CMK (cell line): ENCODE measurements at places on chromosomes 6 and 20.

GRCh38 chr6:94052749-94053148 lies 633.4 kb upstream of the EPHA7 start:
- DNase-seq, result no peak

DNA sequence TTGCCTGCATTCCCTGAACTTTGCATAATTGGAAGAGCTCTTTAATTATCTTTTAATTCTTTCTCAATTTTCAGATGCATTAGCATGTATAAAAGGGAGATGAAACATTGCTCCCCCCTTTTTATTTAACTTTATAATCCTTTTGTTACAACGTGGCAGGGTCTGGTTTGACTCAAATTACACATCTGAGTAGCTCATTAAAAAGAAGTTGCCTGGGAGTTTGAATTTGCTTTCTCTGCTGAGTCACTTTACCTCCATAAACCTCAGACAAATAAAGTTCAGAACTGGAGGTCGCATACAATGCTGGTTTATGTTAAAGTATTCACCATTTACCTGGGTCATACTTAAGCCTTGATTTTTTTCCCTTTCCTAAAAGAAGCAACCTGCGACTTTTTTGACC lies 495.2 kb downstream of the PREX1 start:
- DNase-seq, result no peak

DNA sequence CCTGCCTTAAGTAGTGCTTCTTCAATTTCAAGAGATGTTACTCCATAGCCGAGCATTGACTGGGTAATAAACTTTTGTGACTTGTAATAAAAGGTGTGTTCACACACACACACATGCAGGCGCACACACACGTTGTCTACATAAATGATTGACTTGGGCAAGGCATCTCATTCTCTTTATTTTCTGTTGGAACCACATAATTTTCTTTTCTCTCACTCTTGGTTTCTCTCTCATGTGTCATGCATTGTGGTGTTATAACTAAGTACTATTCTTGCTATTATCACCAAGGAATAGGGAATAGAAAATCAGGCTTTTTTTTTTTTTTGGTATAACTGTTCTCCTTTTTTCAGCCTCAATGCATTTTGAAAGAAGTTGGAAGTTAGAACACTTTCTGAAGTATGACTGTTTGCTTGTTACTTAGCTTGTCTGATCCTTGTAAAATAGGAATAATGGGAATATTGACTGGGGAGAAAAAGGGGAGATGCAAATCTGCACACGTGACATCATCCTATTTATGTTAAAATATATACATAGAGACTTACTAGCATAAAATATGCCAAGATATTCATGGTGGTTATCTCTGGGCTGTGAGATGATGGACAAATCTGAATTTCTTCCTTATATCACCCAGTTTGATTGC lies 26.1 kb upstream of the CD83 start:
- DNase-seq, result no peak

- DNase-seq, result no peak
Observed at GRCh38 chr6:130680116-130680515, 147.1 kb upstream of the SMLR1 start.

- no peak for DNase-seq
Observed at GRCh38 chr20:38591474-38592410, 9.9 kb upstream of the ARHGAP40 start.
